ENCODE measurements at places on chromosomes 11 and 22. TPM values are rescaled to one million over a fixed set of nuclear protein-coding genes. Genes with fewer than 3 reads are reported as not detected.

The KCNJ1 gene
- polyA plus RNA-seq: 101 TPM

The GAL gene
- polyA plus RNA-seq: not detected

The IL10RA gene
- polyA plus RNA-seq: 2.2 TPM

The SNX32 gene
- 1.6 TPM for polyA plus RNA-seq

The GDPD4 gene
- polyA plus RNA-seq: 0.04 TPM

The OR5B21 gene
- not detected for polyA plus RNA-seq

The CBLIF gene
- polyA plus RNA-seq: not detected

The SPTBN2 gene
- polyA plus RNA-seq: 65.8 TPM

The LUZP2 gene
- 0.78 TPM for polyA plus RNA-seq

The ROBO4 gene
- 16.1 TPM for polyA plus RNA-seq

The UPK3A gene
- polyA plus RNA-seq: 0.15 TPM

The OR52N2 gene
- not detected for polyA plus RNA-seq

The TMEM191B gene
- 0.15 TPM for polyA plus RNA-seq

DNA sequence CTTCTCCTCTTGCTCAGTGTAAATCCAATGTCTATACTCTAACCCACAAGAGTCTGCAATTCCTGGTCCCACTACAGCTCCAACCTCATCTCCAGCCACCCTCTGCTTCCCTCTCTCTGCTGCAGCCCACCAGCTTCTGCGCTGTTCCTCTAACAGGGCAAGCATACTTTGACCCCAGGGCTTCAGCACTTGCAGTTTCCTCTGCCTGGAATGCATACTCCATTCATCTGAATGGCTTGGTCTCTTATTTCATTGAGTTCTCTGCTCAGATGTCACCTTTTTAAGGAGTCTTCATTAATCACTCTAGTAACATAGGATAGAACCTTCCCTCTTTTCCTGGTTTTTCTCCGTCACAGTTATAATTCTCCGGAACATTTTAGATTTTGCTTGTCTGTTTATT is 141.6 kb downstream of the BUD13 start:
- DNase-seq: no peak

GRCh38 chr11:133047771-133048115 is 484.6 kb downstream of the OPCML start:
- no peak for DNase-seq

GRCh38 chr11:35170503-35170902 is 31.5 kb downstream of the CD44 start:
- no peak for DNase-seq

GRCh38 chr11:86208572-86208971 is 36.0 kb upstream of the EED start:
- DNase-seq: no peak

DNA sequence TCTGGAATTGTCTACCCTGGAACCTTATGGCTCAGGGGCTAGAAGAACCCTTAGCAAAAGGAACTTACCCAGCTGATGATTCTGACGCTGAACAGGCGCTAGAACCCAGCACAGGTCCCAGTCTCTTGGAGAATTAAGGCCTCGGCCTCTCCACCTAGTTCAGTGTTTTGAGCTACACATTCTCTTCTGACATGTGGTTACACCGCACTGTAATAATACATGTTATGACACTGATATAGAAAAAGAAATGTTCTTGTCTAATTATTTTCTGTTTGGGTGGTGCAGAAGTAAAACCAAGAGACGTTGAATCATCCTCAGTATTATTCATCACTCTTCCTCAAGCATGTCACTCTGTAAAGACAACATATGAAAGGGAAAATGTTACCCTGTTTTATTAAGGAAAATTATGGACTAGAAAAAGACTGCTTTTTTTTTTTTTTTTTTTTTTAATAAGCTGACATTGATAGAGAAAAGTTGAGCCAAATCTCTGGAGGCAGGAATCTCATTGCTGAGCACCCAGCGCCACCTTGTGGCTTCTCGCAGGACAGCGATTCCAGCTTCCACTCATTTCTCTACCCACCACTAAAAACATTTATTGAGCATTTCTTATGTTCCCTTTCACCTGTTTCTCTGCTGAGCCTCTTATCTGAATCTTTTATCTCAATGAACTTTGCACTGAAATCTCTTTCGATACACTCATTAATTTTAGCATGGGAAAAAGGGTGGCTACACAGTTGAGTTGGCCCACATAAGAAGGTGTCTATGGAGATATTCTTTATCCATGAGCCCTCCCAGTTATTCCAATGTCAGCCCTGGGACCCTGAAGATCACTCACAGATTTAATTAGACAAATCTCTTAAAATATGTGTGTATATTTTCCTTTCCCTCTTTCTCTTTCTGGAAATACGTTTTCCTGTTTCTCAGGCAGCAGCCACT is 12.6 kb upstream of the APLNR start:
- DNase-seq: no peak

GRCh38 chr11:75733431-75734107 is 15.9 kb downstream of the MOGAT2 start:
- no peak for DNase-seq

DNA sequence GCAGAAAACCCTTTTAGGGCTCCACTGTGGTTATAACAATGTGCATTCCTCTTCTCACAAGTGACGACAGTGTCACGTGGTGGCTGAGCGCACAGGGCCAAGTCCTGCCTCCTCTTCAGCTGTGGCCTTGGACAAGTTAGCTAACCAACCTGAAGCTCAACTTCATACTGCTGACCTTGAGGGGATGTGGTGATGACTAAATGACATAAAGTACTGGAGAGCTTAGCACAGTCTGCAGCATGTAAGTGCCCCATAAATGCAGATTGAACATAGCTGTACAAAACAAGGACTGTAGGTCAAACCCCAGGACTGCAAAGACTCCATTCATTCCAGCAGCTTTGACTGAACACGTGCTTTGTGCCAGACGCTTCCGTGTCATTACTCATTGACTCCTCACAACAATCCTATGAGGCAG is 20.1 kb upstream of the MRGPRX2 start:
- no peak for DNase-seq

- DNase-seq: no peak
These were observed 1.4 kb downstream of the TMEM109 start for GRCh38 chr11:60915248-60915914.

GRCh38 chr11:127381247-127381646 is 380.7 kb upstream of the KIRREL3 start:
- DNase-seq: no peak

GRCh38 chr11:31628111-31628510 is 118.5 kb downstream of the ELP4 start:
- no peak for DNase-seq

DNA sequence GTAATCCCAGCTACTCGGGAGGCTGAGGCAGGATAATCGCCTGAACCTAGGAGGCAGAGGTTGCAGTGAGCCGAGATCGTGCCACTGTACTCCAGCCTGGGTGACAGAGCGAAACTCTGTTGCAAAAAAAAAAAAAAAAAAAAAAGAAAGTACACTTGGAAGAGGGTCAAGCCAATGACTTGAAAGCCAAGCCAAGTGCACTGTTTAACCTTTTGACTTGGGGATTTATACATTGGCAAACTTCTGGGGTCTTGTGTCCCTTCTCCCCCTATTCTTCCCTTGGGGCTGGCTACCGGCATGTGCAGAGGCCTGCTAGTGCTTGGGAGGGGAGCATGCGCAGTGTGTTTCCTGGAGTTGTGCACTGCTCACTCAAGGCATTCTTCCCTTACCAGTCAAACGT is 14.3 kb upstream of the THRSP start:
- no peak for DNase-seq

DNA sequence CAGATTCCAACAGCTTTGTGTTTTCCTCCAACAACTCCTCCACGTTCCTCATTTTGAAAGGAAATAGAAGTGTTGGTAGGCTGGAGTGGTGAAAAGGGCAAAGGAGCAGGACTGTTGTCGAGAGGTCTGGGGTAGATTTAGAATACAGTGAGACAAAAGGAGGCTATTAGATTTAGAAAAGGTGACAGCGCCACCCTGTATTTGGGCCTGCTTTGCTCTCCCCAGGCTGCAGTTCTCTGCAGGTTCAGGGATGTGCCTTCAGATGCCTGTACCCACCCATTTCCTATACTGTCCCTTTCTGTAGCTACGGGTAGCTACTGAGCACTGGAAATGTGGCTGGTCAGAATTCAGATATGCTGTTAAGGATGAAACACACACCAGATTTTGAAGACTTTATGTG is 20.8 kb downstream of the MMP13 start:
- DNase-seq: no peak

DNA sequence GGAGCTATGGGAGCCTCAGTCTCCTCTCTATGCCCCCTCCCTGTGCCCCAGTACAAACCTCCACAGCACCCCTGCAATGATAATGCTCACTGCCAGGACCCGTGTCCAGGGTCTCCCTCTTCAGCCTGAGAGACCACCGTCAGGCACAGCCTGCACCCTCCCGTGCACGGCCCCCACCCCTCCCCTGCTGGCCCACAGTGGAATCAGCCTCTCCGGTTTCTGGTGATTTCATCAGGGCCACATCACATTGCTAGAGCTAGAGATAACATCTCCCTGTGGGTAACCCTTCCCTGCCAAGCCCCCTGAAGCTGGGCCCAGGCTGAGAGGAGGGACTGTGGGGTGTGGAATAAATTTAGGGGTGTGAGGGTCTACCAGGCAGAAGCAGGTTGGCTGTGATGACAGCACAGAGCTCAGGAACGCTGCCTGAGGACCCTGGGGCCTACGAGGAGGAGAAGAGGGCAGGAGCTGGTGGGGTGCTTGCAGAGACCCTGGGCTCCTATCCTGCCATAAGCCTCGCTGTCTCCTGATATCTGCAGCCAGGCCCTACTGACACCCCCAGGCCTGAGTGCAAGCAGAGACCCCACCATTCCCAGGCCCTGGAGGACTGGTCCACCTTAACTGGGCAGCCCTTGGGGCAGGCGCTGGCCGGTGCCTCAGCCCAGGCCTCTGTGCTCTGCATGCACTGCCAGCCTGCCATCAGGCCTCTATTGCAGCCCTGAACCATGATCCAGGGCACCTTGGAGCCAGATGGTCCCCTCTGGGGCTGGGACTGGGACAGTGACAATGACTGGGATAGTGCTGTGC is at the start of gene KLHDC7B:
KLHDC7B (plus strand) TSS at position 378 of the 804 bp plus-strand sequence; CDS start at position 723, 345 bp downstream.
- DNase-seq: no peak

DNA sequence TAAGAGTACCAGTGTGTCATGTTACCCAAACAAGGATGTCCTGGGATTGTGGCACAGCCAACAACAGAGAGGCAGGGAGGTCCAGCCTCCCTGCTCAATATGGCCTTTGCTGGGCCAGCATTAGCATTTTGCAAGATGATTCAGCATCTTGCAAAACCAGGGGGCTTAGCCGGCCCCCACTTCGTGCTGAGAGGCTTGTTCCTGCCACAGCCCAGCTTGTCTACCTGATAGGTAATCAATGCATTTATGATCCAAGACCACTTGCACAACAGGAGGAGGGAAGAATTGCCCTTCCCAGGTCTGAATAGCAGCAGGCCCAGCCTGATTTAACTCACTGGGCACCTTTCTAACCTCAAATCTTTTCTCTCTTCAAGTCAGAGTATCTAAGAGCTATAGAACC is 189.0 kb upstream of the SYT13 start:
- DNase-seq: no peak

- DNase-seq: no peak
These were observed 583.7 kb upstream of the B3GAT1 start for GRCh38 chr11:134995741-134996140.

- DNase-seq: no peak
These were observed 950 bp upstream of the LAYN start for GRCh38 chr11:111539426-111540113.

DNA sequence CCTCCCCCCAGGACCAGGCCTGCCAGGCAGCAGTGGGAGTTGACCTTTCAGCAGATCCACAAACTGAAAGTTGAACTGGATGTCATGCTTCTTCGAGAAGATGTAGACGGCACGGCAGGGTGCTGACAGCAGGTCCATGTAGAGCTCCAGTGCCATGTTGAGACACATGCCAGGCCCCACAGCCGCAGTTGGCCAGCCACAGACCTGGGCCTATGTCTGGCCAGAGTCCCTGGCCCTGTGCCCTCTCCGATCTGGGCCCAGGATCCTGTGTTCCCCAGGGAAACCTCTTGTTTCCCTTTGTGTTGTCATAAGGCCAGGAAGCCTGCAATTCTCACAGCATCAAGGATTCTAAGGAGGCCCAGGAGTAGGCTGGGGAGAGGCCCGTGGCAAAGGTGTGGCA is at the start of gene GSTT4:
GSTT4 (minus strand) TSS at position 253 of the 400 bp plus-strand sequence; CDS start at position 156, 97 bp downstream.
- no peak for DNase-seq

GRCh38 chr11:25535467-25536272 is 796.3 kb upstream of the ANO3 start:
- no peak for DNase-seq

DNA sequence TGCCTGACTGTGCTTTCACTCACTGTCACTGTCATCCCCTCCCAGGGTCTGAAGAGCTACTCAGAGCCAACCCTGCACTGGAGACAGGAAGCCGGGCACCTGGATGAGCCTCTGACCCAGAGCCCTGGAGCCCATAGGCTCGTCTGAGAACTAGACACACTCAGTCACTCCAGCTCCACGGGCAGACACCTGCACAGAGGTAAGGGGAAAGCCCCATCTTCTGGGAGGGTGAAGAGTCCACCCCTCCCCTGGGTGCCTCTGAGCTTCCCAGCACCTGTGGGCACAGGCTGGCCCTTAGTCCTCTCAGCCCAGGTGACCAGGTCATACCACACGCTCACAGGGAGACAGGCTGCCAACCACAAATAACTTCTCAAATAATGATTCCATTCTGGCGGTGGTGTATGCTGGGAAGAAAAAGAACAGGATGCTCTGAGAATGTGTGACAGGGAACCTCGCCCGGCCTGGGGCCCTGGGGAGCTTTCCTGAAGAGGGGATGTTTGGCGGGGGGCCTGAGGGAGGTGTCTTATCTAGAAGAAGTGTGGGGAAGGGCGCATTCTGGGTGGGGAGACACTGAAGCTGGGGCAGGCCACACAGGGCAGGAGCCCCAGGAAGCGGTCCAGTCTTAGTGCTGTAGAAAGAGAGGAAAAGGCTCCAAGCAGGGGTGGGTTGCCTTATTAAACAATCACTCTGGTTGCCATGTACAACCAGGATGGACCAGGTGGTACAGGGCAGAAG is 5.3 kb downstream of the CCDC157 start:
- DNase-seq: no peak

GRCh38 chr11:134017511-134018430 is 51.1 kb upstream of the JAM3 start:
- DNase-seq: no peak

DNA sequence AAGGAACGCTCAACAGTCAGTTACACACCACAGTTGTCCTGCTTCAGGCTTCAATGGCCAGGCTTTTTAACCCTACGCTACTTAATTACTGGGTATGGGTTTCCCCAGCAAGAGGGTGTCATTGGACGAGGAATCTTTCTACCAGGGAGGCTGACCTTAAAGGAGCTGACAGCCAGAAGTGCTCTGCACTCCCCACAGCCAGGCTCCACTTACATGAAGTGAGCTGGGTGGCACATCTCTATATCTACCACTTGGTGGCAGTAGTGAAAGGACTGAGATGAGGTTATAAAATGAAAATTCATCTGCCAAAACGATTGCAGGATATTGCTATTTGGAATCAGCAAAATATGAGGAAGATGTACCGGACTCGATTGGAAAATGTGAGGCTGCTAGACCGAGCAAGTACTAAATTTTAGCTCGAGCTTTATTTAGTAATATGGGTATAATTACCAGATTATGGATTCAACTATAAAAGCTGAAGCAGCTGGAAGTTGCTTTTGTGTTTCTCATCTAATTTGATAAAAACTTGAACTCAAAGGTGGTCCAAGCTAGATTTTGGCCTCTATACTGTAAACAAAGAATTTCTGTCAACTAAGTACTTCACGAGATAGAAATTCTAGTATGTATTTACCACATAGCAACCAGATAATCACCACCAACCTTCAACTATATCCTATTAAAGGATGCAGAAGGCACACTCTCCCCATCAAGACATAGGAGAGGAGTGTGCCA is 53.9 kb upstream of the CEP126 start:
- DNase-seq: no peak

Data from right renal cortex interstitium (tissue), 3 donors.